Nephron progenitor cell (in vitro differentiated cells): ENCODE measurements at places on chromosomes 6 and 20.

DNA sequence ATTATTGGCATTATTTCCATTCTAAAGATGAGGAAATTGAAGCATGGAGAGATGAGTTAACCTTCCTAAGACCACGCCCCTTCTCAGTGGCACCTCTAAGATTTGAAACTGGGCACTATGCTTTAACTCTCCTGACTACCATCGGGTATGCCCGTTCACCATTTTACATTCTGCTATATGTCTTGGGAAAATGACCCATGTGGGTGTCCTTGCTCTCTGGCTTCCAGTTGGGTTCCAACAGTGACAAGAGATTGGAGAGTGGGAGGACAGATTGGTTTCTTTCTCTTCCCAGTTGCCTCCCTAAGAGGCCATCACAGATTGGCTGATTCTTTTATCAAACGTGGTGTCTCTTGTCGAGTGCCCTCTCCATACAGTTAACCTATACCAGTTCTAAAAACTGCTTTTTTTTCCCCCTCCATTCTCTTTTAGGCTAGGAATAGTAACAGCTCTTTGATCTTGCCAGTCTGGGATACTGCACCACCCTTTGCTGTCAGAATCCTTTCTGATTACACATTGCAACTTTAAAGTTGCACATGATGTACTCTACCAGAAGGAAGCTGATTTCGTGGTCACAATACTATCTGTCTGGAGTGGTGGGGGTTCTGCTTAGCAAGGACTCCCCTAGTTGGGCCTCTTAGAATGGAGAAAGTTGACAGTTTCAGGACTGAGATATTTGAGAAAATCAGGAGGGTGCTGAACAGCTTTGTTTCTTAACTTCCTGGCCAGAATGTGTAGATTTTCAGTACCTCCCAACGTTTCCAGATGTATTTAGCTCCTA, 88.0 kb upstream of the ELOVL5 start:
- DNase-seq: no peak
- no peaks in the 10 kb centered on the region for H3K27me3 ChIP-seq
- H3K4me1 ChIP-seq: peaks cover 32% of the 10 kb centered on the region
- H3K27ac ChIP-seq: no peak overlapping the region
- no peak overlapping the region for H3K4me3 ChIP-seq

DNA sequence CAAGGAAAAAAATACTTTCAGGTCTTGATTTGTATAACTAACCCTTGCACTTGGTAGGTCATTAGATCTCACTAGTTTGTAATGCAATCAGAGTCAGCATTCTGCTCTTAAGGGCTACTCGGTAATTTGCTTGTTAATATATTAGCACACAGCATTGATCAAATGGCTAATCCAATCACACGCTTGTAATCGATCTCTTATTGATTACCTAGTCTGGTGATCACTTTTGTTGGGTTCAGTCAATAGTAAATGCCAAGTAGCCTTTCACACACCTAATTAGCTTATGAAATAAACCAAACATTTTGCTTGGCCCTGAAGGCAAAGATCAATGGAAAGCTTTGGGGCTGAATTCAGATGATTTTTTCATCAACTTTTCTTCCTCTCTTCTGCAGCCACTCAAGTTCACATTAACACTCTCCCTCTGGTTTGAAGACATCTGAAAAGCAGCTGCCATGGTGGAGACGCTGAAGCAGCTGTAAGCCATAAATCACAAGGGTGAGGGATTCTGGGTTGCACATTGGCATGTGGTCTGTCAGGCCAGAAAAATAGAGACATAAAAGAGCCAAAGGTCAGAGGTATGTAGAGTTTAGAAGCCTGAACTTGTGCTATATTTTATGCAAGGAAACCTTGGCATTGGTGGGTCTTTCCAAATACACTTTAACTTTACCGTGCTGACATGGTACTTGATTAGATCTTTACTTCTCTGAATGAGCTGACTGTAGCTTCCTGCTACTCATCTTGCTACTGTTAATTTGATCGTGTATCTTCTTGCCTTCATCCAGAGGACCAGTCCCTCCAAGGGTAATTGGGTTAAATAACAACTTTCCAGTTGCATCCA, 234.4 kb downstream of the SIM1 start:
- peaks cover 84% of the 10 kb centered on the region for H3K4me1 ChIP-seq
- peak overlapping the region; percentile 17 for H3K4me3 ChIP-seq
- no peaks in the 10 kb centered on the region for H3K36me3 ChIP-seq
- H3K27ac ChIP-seq: peak overlapping the region; percentile 46

DNA sequence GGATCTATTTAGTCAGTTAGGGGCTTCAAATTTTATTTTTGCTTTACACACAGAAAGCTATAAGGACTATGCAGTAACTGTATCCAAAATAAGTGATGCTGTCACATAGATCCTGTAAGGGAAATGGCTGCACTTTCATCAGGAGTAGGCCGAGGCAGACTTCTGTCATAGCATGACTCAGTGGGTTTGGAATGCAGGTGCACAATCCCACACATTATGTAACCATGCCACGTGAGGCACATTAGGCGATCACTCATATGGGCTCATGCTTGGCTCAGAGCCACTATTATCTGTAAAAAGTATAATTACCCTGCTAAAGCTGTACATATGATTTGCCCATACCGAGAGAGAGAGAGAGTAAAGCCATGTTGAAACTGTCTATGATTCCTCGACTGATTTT, 1189.4 kb upstream of the EYS start:
- no peaks in the 10 kb centered on the region for H3K36me3 ChIP-seq
- H3K4me1 ChIP-seq: no peaks in the 10 kb centered on the region
- no peak overlapping the region for H3K27ac ChIP-seq
- no peak for DNase-seq
- H3K27me3 ChIP-seq: peaks cover 3% of the 10 kb centered on the region
- H3K4me3 ChIP-seq: no peak overlapping the region

- H3K4me3 ChIP-seq: no peak overlapping the region
- no peaks in the 10 kb centered on the region for H3K36me3 ChIP-seq
- peaks cover 26% of the 10 kb centered on the region for H3K4me1 ChIP-seq
- no peak overlapping the region for H3K27ac ChIP-seq
- DNase-seq: no peak
- H3K27me3 ChIP-seq: no peaks in the 10 kb centered on the region
Measured at GRCh38 chr6:145278163-145278807, 457.0 kb downstream of the EPM2A start.

DNA sequence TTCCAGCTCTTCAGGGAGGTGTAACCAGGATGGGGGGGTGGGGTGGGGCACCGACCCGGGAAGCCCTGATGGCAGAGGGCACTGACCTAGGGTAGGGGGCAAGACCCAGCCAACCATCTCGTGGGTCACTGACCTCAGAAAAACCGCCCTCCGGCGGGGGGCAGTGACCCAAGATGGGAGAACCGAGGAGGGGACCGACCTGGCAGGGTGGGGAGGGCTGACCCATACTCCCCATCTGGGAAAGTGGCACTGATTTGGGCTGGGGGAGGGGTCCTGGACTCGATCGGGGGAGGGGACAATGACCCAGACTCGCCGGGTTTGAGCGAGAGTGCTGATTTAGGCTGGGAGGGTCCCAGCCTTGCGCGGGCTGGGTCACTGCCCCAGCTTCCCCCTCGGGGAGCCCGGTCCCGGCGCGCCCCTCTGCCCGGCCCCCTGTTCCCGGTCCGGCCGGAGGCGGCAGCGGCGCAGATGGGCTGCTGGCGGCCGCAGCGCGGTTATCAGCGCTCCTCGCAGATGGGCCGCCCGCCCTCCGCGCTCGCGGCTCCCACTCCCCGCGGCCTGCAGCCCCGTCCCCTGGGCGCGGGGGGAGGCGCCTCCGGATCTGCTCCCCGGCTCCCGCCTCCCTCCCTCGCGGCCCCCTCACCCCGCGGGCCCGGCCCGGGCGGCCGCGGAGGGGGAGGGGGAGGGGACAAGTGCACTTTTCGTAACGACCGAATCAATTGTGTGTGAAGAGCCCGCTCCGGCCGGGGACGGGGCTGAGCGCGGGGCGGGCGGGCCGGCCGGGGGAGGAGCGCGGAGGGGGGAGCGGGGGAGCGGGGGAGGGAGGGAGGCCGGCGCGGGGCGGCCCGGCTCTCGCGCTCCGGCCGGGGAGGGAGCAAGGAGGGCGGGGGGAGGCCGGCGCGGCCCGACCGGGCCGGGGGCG, 2.2 kb downstream of the NOL4L start:
- peak; percentile 71 for DNase-seq
- H3K36me3 ChIP-seq: no peaks in the 10 kb centered on the region
- peaks cover 24% of the 10 kb centered on the region for H3K27me3 ChIP-seq
- H3K4me1 ChIP-seq: peaks cover 48% of the 10 kb centered on the region

GRCh38 chr6:15330174-15330944, 84.5 kb downstream of the JARID2 start:
- no peak for DNase-seq
- H3K36me3 ChIP-seq: peaks cover 3% of the 10 kb centered on the region
- no peak overlapping the region for H3K27ac ChIP-seq
- no peak overlapping the region for H3K4me3 ChIP-seq

- no peak for DNase-seq
- H3K27ac ChIP-seq: no peak overlapping the region
- no peaks in the 10 kb centered on the region for H3K27me3 ChIP-seq
- H3K36me3 ChIP-seq: peaks cover 7% of the 10 kb centered on the region
Measured at GRCh38 chr6:106858653-106859092, 115.9 kb downstream of the CD24 start.
